Testis (tissue), 5 donors: ENCODE measurements at places on chromosomes 6 and 20. TPM values are rescaled to one million over a fixed set of nuclear protein-coding genes. Genes with fewer than 3 reads are reported as not detected.

GRCh38 chr6:47278545-47278944 is 31.2 kb downstream of the TNFRSF21 start:
- H3K36me3 ChIP-seq: no peaks in the 10 kb centered on the region
- no peaks in the 10 kb centered on the region for H3K4me1 ChIP-seq
- no peaks in the 10 kb centered on the region for H3K27me3 ChIP-seq

GRCh38 chr6:34027445-34027936 is 118.4 kb downstream of the GRM4 start:
- H3K4me3 ChIP-seq: no peak overlapping the region
- no peaks in the 10 kb centered on the region for H3K4me1 ChIP-seq
- H3K27me3 ChIP-seq: no peaks in the 10 kb centered on the region
- H3K27ac ChIP-seq: no peak overlapping the region
- DNase-seq: peak; percentile 37

GRCh38 chr6:41373919-41374617 is 38.7 kb downstream of the NCR2 start:
- H3K27ac ChIP-seq: no peak overlapping the region
- no peaks in the 10 kb centered on the region for H3K27me3 ChIP-seq

Gene TMEM14C
- 71.3 TPM for total RNA-seq

Gene TFAP2A
- 2.7 TPM for total RNA-seq

Gene SAMD5
- 27.2 TPM for total RNA-seq
